ENCODE measurements at places on chromosomes 5 and 9.

DNA sequence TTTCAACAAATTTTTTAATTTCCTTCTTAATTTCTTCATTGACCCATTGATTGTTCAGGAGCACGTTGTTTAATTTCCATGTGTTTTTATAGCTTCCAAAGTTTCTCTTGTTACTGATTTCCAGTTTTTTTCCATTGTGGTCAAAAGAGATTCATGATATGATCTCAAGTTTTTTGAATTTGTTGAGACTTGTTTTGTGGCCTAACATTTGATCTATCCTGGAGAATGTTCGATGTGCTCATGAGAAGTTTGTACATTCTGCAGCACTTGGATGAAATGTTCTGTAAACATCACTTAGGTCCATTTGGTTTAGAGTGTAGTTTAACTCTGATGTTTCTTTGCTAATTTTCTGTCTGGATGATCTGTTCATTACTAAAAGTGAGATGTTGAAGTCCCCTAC lies 14.7 kb upstream of the PPIC start:
- no peak for DNase-seq

- DNase-seq, result no peak
Measured at GRCh38 chr9:138011951-138012500, 134.4 kb downstream of the CACNA1B start.

GRCh38 chr9:106897236-106897635 lies 34.3 kb downstream of the ZNF462 start:
- DNase-seq, result no peak

DNA sequence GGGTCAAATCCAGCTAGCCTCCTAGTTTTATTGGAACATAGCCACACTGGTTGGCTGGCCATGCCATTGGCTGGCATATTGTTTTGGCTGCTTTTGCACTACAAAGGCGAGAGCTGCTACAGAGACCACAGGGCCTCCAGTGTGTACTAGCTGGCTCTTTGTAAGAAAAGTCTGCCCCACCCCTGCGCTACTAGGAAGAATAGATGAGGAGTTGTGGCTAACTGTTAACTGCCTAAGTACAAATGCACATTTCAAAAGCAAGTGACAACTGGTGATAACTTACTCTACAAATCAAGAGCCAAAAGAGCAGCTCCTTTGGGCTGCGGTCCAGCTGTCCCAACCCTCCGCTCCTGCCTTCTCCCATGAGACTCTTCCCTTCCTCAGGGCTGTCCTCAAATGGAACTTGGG lies 63.9 kb downstream of the SERINC5 start:
- peak; percentile 55 for DNase-seq
